Glutamatergic neuron (in vitro differentiated cells): ENCODE measurements at places on chromosomes 6 and 20. TPM values are rescaled to one million over a fixed set of nuclear protein-coding genes. Genes with fewer than 3 reads are reported as not detected.

DNA sequence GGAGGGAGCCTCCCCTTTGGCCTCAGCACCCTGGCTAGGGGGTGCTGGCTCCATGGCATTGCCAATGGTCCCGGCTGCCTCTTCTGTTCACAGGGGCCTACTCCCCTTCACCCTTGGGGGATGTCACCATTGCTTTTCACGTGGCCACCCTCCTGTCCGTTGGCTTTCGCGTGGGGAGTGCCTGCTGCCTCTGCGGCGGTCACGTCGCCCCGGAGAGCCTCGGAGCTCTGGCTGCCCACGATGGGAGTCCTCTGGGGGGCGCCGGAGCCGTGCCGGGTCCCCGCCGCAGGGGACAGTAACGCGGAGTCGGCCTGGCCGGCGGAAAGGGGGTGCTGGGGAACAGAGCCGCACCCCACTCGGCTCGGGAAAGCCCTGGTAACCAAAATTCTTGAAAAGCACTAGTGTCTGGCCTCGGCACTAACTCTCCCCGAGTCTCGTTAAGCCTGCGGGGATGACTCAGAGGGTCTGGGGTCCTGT is 661 bp upstream of the HEBP2 start:
- peak; percentile 62 for DNase-seq

DNA sequence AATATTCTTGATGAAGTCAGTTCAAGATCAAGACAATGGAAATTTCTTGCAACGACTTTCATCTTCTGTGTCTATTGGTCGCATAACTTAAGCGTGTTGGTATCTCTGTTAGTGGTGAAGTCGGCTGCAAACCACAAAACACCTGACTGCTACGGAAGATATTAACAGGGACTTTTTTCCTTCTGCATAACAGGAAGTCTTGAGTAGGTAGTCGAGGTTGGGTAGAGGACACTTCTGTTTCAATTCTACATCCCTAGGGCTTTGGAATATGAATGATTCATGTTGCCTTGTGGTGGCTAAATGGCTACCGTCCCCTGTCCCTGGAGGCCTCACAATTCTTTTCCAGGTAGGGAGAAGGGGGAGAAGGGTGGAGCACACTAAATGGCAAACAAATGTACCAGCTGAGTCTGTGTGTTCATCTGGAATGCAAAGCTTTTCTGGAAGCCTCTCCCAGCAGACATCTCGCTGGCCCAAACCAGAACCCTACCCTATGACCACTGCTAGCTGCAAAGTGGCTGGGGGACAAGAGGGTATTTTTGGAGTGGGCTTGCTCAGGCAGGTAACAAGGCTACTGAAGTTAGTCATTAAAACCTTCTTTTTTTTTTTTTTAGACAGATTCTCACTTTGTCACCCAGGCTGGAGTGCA is 34.6 kb upstream of the NKX2-2 start:
- no peak for DNase-seq

DNA sequence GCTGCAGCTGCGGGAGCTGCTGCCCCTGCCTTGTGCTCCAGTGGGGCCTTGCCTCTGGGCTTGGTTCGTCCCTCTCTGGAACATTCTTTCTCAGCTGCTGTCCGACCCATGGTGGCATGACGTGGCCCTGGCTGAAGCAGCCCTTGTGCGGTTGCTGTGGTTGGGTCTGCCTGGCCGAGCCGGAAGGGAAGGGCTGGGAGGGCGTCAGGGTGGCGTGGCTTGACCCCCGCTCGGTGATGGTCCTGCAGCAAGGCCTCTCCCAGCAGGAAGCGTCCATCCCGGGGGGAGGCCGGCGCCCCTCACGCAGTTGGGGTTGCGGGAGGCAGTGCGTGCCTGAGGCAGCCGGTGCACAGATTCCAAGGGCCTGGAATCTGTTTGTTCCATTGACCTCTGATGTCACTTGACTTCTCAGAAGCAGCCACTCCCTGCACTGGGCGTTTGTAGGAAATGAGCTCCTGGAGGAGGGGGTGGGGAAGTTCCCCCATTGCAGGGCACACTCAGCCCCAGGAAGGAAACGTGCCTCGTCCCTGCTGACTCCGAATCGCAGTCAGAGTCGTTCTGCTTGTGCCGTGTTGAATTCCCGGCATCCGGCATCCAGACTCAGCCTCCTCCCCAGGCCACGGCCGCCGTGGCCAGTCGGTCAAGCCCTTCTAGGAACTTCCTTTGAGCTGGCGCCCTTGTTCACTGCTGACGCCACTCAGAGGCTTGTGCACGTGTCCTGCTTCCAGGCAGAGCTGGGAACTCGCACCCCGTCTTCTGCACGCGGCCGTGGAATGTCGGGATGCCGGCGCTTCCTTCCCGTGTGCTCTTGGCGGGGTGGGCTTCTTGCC is 9.7 kb upstream of the TNFRSF6B start:
- DNase-seq: no peak

The CLPSL1 gene
- total RNA-seq: not detected

The ORC3 gene
- 20.1 TPM for total RNA-seq

The PERP gene
- total RNA-seq: 10.7 TPM
